Anterior cingulate cortex (tissue), 58 donors: ENCODE measurements at places on chromosomes 16 and 17.

DNA sequence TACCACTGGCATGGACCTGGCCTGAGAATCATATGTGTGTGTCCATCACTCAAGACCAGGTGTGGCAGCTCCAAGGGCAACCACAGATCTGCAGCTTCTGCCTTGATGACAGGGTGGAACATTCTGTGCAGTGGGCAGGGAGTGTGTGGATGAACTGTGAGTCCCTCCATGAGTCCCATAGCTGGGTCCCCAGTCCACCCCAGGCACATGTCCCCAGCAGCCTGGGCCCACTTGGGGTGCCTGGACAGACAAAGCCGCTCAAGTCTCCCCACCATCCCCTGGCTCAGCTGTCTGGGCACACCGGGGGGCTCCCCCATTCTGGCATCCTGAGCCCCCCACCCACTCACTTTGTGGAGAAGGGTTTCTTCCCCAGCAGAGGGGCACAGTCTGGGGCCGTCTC, 4.6 kb upstream of the KRT16 start:
- DNase-seq, result no peak

DNA sequence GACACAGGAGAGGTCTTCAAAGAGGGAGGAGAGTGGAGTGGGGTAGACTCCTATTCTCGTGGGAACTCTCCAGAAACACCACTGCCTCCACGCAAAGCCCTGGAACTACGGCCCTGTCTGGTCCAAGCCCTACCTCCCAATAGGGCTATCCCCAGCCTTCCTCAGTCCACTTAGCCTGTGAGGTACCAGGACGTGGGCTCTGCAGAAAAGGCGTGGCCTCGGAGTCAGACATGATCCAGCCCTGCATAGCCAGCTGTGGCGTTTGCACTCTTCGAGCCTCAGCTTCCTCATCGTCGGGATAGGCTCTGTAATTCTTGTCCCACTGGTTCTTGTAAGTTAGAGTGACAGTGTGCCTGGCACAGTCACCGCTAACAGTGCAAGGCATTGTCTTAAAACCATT, 13.8 kb downstream of the ENDOV start:
- no peak for DNase-seq

DNA sequence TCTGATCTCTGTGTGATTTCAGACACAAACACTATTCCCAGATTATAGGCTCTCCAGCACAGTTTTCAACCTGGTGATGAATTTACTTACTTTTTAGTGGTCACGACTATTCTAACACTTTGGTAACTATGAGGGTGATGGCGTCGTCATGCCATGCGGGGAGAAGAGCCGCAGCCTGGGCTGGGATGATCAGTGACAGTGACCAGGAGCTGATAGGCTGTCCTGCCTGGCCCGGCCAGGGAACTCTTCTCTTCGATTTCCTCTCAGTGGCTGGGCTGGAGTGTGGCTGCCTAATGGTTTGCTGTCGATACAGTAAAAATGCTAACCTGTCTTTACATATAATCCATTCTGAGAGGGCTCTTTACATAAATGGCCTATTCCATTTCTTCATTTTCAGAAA, 113.1 kb downstream of the IRX3 start:
- no peak for DNase-seq

DNA sequence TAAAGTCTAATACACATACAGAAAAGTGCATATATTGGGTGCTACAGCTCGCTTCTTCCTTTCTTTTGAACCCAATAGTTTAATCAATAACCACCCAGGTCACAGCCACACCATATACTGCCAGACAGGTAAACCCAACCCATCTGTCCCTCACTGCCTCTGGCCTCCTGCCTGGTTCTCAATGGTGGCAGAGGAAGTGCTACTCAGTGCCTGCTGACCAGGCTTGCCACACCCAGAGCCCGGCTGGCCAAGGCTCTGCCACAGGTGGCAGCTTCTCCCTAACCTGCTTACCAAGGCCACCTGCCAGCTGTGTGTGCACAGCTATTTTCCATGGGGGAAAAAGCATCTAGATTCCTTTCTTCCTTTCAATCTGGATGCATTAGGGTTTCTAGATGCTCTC, 584 bp downstream of the PMP22 start:
- DNase-seq, result no peak

- no peak for DNase-seq
These were observed 11.8 kb upstream of the NAGS start for GRCh38 chr17:43992641-43993040.

- no peak for DNase-seq
These were observed 43.9 kb downstream of the CREBBP start for GRCh38 chr16:3836641-3837040.

- no peak for DNase-seq
These were observed 82.6 kb upstream of the CNTNAP4 start for GRCh38 chr16:76194616-76195015.

DNA sequence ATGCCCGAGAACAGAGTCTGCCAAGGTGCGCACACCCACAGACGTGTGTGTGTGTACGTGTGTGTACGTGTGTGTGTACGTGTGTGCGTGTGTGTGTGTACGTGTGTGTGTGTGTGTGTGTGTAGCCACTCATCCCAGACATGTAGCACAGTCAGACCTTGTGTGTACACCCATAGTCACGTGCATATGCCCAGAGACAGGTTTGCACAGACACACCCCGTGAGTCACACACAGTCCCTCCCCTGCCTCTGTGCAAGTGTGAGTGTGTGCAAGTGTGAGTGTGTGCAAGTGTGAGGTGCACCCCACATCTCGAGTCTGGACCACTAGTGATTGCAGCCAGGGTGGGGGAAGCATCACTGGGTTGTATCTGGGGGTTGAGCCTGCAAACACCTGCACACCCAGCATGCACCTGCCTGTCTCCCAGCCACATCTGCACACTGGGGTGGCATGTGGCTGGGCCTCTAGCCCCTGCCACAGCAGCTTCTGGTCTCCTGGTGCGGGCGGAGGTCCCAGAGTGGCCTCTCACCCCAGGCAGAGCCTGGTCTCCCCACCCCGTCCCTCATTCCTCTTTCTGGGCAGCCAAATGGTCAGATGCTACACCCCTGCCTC, 23.6 kb downstream of the BAHCC1 start:
- DNase-seq, result no peak

DNA sequence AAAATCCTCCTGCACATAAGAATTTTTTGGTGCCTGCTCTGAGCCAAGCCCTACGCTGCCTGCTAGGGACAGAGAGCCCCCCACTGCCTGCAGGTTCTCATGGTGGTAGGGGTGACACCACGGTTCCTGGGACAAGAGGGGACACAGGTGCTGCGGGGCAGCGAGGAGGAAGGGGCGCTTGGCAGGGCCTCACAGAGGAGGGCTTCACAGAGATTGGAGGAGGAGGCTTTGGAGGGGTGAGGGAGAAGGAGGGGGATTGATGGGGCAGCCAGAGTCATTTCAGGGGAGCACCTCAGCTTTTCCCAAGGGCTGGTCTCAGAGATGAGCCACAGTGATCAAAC, 29.8 kb upstream of the GSG1L start:
- no peak for DNase-seq

DNA sequence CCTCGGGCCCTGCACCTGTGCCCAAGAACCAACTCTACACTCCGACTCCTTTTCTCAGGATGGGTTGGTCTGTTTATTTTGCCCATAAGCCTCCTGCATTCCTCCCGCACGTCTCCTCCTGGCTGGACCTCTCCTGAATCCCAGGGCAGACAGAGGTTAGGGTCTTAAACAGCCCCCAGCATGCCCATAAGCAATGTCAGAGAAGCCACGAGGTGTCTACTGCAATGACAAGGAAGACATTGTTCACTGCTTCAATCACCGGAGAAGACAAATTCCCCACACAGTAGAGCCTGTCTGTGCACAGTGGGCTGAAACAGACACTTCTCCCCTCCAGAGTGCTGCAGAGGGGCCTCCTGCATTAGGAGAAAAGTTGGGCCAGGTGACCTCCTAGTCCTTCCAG, 230.6 kb upstream of the RPL38 start:
- DNase-seq, result no peak

DNA sequence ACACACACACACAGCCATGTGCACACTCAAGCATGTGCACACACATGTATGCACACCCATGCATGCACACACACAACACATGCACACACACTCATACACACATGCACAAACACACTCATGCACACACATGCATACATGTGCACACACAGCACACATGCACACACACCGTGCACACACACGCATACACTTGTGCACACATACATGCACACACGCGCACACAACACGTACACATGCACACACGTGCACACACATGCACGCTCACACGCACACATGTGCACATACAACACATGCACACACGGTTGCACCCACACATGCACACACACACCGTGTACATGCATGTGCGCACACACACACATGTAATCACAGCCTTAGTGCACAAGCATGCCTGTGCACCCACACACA, 230.4 kb upstream of the GSE1 start:
- DNase-seq, result no peak

GRCh38 chr17:38958756-38959155, 8.4 kb downstream of the FBXO47 start:
- DNase-seq, result no peak

GRCh38 chr17:28385037-28385400, 13.5 kb downstream of the SARM1 start:
- DNase-seq, result no peak
